ENCODE measurements at places on chromosomes 16 and 17. TPM values are rescaled to one million over a fixed set of nuclear protein-coding genes. Genes with fewer than 3 reads are reported as not detected.

GRCh38 chr16:27689711-27690110, 139.8 kb downstream of the KATNIP start:
- DNase-seq, result peak; percentile 11

DNA sequence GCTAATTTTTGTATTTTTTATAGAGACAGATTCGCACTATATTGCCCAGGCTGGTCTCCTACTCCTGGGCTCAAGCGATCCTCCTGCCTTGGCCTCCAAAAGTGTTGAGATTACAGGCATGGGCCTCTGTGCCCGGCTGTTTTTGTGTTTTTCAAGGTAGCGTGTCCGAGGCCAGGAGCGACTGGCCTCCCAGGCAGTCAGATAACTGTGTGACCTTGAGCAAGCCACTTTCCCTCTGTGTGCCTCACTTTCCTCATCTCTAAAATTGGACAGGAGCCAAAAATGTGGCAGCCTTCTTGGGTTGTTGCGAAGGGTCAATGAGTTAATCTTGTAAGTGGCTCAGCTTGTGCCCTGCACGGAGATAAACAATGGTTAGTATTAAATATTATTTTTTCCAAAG, 2.4 kb downstream of the ABCC1 start:
- DNase-seq, result no peak

- no peak for DNase-seq
Observed at GRCh38 chr16:78976212-78976611, 624.3 kb downstream of the MAF start.

- no peak for DNase-seq
Observed at GRCh38 chr17:57701124-57701523, 44.0 kb downstream of the CCDC182 start.

DNA sequence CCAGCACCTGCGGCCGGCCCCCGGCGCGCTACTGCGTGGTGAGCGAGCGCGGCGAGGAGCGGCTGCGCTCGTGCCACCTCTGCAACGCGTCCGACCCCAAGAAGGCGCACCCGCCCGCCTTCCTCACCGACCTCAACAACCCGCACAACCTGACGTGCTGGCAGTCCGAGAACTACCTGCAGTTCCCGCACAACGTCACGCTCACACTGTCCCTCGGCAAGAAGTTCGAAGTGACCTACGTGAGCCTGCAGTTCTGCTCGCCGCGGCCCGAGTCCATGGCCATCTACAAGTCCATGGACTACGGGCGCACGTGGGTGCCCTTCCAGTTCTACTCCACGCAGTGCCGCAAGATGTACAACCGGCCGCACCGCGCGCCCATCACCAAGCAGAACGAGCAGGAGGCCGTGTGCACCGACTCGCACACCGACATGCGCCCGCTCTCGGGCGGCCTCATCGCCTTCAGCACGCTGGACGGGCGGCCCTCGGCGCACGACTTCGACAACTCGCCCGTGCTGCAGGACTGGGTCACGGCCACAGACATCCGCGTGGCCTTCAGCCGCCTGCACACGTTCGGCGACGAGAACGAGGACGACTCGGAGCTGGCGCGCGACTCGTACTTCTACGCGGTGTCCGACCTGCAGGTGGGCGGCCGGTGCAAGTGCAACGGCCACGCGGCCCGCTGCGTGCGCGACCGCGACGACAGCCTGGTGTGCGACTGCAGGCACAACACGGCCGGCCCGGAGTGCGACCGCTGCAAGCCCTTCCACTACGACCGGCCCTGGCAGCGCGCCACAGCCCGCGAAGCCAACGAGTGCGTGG, 1.5 kb downstream of the NTN1 start:
- no peak for DNase-seq

DNA sequence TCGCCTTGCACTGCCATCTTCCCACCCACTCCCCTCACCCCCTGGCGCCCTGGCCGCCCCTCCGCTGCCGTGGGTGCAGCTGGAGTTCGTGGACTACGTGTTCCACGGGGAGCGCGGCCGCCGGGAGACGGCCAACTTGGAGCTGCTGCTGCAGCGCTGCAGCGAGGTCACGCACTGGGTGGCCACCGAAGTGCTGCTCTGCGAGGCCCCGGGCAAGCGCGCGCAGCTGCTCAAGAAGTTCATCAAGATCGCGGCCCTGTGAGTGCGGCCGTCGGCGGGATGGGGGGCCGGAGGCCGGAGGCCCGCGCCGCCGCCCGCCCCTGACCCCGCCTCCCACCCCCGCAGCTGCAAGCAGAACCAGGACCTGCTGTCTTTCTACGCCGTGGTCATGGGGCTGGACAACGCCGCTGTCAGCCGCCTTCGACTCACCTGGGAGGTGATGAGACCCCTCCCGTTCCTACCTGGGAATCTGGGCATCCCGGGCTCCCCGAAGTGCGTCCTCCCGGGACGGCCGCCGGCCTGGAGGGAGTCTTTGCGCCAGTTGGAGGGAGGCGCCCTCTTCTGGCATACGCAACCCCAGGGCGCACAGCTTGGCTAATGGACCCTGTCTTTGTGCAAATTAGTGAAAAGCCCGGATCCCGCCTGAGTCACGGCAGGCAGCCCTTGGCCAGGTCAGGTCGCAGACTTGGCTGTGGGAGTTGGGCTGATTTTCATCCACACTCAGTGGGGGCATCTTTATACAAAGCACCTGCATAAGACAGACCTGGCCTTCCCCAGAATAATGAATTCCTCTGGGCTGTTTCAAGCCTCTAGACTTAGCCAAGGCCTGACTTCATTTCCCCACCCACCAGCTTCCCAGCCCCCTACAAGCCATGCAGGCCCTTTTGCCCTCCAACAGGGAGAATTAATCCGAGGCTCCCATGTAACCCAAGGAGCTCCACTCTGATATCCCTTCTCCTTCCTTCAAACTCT, 14.3 kb downstream of the RAPGEFL1 start:
- DNase-seq, result peak; percentile 87

GRCh38 chr17:74008196-74008595, 195.3 kb upstream of the RPL38 start:
- no peak for DNase-seq

DNA sequence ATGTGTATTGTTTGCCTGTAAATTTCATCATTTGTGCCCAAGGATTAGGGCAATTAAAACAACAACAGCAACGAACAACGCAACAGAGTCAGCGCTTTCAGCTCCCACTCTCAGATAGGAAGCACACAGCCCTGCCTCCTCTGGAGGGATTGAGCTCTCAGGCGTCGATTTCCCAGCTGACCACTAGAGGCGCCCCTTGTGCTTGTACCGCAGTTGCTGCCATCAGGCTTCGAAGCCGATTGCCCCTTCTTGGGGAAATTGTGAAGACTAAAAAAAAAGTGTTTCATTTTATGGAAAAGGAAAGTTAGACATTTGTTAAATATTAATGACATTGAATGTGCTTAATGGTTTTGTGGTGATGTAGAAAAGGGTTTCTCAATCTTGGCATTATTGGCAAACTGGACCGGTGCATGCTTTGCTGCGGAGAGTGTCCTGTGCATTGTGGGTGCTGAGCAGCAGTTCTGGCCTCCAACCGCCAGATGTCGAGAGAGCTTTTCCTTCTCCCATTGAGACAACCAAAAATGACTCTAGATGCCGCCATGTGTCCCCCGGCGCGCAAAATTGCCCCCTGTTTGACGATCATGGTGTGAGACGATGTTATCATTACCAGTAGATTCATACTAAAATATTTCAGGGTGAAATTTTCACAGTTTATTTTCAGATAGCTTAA, 650.4 kb upstream of the RBFOX1 start:
- DNase-seq, result peak; percentile 68

- DNase-seq, result no peak
Observed at GRCh38 chr16:57563761-57564160, 21.3 kb downstream of the ADGRG5 start.

DNA sequence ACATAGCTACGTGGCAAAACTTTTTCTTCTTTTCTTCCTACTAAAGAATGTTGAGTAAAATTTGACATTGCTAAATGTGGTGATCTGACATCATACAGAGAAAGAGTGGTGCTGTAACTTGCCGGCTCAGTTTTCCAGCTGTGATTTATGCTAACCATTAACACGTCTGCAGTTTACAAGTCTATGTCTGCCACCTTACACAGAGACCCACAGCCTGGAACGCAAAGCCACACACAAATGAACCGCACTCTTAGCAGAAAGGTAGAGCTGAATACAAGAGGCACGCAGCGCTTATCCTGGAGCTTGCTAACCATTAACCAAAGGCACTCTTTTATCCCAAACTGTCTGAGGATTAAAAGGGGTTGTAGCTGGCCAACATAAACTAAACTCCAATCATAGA, 31.9 kb downstream of the CACNG1 start:
- DNase-seq, result no peak

DNA sequence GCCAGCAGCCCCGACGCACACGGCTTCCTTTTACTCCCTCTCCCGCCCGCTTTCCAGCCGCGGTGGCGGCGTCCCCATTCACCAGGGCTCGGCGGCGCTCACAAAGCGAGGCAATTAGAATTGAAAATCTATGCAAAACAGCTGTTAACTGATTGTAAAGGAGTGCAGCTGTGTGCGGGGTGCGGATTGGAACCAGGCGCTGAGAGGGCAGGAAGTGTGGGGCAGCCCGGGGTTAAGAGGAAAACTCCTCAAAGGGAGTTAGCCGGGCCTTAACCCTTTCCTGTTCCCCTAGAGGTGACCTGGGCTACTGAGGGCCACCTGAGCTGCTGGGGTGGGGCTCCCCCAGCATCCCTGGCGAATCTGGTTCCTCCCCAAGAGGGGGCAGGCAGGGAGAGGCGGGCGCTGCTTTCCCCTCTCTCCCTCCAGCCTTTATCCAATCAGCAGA, 5.8 kb upstream of the GSE1 start:
- DNase-seq, result no peak

DNA sequence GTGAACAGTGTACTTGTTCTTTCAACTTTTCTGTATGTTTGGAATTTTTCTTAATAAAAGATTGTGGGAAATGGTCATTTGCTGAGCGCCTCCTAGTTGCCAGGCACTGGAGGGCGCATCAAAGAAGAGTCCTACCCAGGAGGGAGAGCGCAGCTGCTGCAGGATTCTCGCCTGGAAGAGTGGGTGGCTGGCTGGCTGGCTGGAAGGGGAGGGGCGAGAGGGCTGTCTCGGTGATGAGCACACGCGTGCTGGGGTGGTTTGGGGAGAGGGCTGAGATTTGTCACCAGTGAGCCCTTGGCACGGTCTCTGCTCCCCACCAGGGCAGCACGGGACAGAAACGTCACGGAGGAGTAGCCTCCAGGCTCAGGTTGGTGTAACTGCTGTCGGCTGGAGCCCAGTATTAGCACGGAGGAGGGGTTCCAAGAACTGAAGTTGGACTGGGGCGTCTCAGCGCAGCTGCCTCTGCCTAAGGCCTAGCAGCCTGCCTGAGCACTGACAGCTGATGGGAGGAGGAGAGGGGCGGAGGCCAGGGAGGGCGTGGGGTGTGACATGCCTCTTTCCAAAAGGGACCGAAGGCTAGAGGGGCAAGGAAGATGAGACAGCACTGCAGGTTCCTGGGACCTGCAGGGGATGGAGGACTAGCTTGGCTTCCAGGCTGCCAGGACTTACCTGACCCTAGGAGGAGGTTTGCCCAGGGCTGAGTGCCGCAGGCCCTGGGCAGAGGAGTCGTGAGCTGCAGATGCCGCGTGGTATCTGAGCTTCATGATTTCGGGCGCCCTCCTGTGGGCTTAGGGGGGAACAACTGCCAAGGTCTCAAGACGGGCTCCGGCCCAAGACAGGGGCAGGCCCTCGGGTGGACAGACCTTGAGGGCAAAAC, 5.7 kb downstream of the LDHD start:
- peak; percentile 92 for DNase-seq

DNA sequence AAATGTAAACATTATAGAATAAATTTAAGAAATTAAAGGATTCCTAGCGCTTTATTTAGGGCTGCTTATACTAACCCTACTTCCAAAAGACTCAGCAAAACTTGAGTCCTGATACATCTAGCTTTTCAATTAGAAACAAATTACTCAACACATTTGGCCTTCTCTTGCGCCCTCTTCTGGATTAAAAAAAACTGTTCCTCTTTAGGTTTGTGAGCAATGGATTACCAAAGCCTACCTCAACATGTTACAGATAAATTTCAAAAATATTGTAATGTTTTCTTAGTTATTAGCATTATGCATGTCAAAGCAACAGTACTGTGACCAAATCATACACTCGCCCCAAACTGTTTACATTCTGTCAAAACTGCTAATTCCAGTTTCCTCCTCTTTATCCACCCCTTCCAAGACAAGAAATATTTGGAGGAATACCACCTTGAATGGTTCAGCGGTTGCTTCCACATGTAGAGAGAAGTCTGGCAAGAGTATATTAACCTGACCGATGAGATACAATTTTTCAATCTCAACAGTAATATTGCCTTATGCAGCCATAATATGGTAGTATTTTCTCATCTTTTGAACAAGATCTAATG, 2.7 kb downstream of the NUFIP2 start:
- DNase-seq, result no peak

DNA sequence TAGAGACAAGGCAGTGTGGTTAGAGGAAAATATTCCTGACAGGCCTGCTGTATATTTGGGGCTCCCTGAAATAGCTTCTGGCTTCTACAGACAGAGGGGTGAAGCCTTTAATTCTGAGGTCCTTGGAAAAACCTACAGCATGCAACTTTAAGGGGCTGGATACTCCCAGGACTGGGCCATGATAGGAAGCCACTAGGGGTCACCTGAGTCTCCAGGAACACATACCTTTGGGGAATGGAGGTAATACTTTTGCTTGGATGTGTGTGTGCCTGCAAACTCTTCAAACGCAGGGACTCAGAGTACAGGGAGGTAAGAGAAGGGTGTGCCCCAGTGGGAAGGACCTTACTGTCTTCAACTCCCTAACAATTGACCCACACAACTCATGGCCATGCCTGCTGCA, 4.1 kb downstream of the ASIC2 start:
- DNase-seq, result no peak

IRX5 gene
- total RNA-seq, result 23.3 TPM

MEIOC gene
- total RNA-seq, result not detected

MYOCD gene
- total RNA-seq, result 4.1 TPM

ARHGAP23 gene
- total RNA-seq, result 85.1 TPM

MT1G gene
- 23.7 TPM for total RNA-seq

TRPV3 gene
- 0.26 TPM for total RNA-seq

NPIPA3 gene
- total RNA-seq, result 3.2 TPM

TNFRSF12A gene
- 74.9 TPM for total RNA-seq

ADGRG3 gene
- 5.8 TPM for total RNA-seq

LGALS9B gene
- total RNA-seq, result not detected

AGRP gene
- 4.9 TPM for total RNA-seq

ARSG gene
- 4.8 TPM for total RNA-seq

Measured in upper lobe of right lung (tissue), 1 donor.